ENCODE measurements at places on chromosomes 7 and 10.

- no peak for DNase-seq
Observed at GRCh38 chr7:78450706-78451105, 652.1 kb downstream of the PHTF2 start.

- DNase-seq, result peak; percentile 37
Observed at GRCh38 chr7:97971120-97971989, 18.6 kb downstream of the OCM2 start.

GRCh38 chr7:107387128-107387527 is 82.7 kb upstream of the GPR22 start:
- peak; percentile 25 for DNase-seq

GRCh38 chr7:20927976-20928375 is 141.3 kb upstream of the SP8 start:
- DNase-seq, result no peak

- DNase-seq, result no peak
Observed at GRCh38 chr10:43287056-43288007, 20.5 kb upstream of the RASGEF1A start.

- DNase-seq, result no peak
Observed at GRCh38 chr10:43124574-43125273, 13.5 kb upstream of the CSGALNACT2 start.

DNA sequence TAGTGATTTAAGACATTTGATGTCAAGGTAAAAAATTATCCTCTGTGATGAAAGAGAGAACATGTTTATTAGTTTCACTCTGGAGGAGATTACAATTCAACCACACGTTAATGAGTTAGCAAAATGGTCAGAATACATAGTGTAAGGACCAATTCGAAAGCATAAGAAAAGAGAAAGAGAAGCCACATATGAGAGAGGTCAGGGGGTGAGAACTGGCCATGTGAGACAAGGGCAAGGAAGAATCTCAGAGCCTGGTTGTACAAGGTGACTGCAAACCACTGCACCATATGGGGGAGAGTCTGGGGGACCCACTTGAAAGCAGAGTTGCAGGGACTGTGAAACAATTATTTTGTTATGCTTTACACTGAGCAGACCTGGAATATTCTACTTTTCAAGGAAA is 27.7 kb upstream of the BET1 start:
- DNase-seq, result no peak

DNA sequence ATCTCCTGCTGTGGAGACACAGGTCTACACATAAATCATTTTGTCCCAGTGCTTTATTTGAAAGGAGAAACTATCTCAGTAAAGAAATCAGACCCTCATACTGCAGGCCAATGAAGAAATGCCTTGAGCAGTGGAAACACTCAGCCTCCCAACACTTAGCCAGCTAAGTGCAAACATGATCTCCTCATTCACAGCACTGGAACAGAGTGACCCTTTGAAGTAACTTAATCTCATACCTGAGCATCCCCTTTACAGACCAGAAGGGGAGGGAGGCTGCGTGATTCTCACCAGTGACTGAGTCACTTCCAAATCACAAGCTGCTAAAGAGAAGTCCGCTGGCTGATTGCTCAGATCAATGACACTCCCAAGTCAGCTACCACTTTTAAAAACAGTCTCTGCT is 4.5 kb downstream of the CHST15 start:
- peak; percentile 38 for DNase-seq

GRCh38 chr7:107267138-107267537 is 98.3 kb downstream of the HBP1 start:
- DNase-seq, result no peak

GRCh38 chr7:93817526-93817925 is 73.0 kb downstream of the TFPI2 start:
- DNase-seq, result peak; percentile 36

DNA sequence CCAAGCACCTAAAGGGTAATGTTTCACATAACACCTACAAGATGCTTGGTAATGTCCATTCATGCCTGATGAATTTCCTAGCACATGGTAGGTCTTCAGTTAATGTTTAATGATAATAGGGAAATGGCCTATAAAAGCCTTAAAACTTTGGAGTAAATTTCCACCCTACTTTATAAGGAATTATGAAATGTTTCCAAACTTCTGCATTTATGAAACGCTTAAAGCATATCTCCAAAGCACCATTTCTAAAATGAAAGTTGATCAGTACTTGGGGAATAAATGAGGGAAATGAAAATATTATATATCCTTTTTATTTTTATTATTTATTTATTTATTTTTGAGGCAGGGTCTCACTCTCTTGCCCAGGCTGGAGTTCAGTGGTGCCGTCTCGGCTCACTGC is 51.8 kb downstream of the INPP5F start:
- no peak for DNase-seq

DNA sequence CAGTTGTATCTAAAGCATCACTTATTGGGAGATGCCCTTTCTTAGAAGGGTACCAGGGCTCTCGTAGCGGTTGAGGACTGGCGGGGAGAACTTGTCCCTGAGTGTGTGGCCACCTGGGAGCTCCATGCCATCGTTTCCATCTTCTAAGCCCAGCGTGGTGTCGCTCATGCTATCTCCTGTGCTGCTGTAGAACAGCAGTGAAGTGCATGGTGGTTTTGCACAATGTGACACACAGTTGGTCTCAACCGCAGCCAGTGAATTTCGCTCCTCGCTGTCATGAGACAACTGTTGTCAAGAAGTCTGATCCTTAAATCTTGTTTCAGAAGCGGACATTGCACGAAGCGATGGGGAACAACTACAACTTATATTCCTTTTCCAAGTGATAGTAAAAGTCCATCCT is 283.4 kb downstream of the GRID1 start:
- no peak for DNase-seq

DNA sequence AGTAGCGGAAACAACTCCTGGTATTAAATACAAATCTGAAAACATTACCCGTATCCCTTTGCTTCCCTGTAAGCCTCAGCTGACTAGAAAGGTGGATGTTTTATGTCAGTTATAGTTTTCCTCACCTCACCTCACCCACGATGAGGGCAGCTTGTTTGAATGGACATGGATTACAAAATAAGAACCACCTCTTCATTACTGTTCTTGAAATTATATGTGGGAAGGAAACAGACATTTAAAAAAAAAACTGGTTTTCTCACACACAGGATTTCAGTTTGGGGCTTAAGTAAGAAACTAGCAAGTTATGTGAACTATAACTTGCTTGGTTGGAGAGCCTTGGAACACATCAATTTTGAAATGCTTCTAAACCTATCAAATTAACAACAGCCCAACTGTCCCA is 232.9 kb upstream of the CCDC6 start:
- no peak for DNase-seq

DNA sequence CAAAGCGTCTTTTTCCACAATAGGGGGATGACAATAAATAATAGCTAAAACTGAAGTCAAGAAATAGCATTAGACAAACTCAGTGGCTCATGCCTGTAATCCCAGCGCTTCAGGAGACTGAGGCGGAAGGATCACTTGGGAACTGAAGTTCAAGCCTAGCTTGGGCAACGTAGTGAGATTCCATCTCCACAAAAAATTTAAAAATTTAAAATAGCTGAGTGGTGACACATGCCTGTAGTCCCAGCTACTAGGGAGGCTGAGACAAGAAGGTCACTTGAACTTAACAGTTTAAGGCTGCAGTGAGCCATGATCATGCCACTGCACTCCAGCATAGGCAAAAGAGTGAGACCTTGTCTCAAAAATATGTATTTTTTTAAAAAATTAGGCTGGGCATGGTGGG is 107.9 kb downstream of the AKR1D1 start:
- no peak for DNase-seq

DNA sequence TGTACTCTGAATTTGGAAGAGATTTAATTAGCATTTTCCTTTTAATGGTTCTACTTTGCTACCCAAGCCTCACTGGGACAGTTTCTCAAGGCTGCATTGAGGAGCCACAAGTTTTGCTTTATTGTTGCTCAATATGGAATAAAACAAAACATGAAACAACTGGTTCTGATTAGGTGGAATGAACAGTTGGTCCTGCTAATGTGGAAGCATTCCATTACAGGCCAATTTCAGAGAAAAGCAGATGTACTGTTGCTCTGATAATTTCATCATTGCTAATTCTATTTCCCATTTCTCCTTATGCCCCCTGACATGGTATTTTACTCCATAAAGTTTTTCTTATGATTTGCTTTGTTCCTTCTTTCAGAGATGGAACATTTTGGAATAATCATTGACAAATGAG is 66.0 kb upstream of the PAPSS2 start:
- DNase-seq, result peak; percentile 82

DNA sequence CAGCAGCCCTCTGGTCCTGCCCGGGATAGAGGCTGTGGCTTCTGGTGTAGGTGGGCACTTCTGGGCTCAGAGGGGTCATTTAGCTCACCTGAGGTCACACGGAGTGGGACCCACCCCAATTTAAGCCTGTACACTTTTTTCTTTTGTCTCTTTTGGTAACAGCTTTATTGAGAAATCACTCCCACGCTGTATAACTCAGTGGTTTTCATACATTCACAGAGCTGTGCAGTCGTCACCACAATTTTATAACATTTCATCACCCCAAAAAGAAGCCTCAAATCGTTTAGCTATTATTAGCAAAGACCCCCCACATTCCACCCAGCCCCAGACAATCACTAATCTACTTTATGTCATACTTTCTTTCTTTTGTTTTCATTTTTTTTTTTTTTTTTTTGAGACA is 62.3 kb downstream of the LHPP start:
- DNase-seq, result no peak

DNA sequence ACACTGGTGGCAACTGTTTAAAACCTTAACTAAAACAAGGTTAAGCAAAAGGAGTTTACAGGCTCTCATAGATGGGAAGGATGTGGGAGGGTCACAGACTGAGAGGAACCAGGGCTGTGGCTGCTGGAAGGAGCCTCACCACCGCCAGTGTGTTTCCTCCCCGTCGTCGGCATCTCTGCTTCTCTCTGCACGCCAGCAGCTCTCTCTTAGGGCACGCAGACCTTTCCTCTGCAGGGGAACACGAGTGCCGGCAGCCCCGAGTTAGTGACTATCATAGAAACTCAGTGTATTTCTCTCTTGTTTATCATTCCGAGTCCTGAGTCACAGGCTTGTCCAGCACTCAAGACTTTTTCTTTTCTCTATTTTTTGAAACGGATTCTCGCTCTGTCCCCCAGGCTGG is 8.1 kb upstream of the SH2D4B start:
- no peak for DNase-seq

DNA sequence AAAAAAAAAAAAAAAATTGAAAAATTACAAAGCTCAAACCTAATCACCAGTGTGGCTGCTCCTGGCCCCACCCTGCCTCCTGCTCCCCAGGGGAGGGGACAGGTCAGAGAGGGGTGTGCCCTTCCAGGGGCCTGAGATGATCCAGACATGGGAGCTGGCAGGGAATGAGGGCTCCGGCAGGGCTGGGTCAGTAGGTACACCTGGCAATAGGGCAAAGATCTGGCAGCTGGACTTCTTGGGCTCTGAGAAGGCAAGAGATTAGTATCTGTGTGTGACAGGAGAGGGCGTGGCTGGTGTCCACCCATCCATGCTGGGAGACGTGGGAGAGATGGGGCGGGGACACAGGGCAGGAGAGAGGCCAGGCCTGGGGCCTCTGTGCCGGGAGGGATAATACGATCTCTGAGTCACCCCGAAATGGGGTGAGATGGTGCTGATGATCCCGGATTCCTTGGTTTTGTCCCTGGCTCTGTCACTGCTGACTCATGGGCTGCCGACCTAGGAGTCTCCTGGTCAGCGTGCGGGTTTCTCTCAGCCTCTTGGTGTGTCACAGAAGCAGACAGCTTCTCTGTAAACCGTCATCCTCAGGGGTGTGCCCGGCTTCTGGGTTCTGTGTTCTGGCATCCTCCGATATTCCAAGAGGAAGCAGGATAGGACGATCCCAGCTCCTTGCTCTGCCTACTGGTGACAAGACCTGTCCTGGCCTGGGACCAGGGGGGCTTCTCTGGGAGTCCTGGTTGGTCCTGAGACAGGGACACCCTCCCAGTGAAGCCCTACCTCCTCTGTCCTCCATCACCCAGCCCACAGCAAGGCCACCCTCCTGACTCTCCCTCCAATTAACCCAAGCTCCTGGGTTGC is 8.2 kb upstream of the CLDN4 start:
- peak; percentile 100 for DNase-seq

- DNase-seq, result peak; percentile 45
Observed at GRCh38 chr7:92872701-92873100, 36.3 kb upstream of the CDK6 start.

DNA sequence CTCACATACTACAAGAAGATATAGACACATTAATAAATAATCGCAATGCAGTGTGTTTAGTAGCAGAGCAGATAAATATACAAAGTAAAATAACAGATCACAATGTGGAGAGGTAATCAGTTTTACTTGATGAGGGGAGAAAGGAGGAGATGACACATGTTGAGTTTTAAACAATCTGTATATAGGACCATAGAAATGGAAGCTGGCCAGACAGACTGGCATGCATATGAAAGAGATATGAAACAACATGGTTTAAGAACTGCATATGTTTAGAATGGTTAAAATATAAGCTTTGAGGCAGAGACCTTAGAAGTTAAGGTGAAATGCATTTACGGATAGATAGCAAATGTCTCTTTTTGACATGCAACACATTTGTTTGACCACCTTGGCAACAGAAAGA is 19.8 kb upstream of the CCDC7 start:
- DNase-seq, result no peak

- no peak for DNase-seq
Observed at GRCh38 chr7:76246804-76247389, 45.2 kb downstream of the SRRM3 start.

- no peak for DNase-seq
Observed at GRCh38 chr7:21757537-21758282, 188.0 kb downstream of the CDCA7L start.

- no peak for DNase-seq
Observed at GRCh38 chr7:84248267-84248666, 53.7 kb upstream of the SEMA3A start.

GRCh38 chr10:38118072-38118807 is 24.1 kb downstream of the ZNF37A start:
- peak; percentile 54 for DNase-seq

DNA sequence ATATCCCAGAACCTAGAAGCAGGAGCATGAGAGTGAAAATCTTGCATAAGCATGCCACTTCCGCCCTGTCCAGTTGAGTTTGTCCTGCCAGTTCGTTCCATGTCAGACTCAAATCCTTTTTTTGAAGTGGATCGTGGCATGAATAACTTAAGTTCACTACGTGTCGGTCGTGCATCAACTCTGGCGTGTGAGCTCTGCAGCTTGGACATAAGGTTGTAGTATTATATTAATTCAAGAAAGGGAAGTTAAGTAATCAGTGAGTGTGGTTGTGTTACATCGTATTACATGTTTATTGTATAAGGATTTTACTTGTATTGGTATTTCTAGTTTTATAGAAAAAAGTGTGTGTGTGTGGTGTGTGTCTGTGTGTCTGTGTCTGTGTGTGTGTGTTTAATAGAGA is 23.0 kb downstream of the CDC123 start:
- DNase-seq, result no peak

DNA sequence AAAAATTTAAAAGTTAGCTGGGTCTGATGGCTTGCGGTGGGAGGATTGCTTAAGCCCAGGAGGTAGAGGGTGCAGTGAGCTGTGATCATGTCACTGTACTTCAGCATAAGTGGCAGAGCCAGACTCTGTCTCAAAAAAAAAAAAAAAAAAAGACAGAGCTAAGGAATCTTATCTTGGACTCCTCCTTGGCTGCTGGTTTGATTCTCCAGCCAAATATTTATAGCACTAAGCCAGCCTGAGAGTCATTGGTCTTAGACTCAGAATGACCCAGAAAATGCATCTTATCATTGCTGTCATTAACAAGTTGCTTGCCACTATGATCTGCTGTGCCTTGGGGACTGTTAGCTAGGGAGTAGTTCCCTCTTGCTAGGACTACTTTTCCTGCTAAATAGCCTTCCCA is 164.7 kb downstream of the GNAT3 start:
- DNase-seq, result no peak

- no peak for DNase-seq
Observed at GRCh38 chr7:36943591-36944435, 219.5 kb upstream of the AOAH start.

- no peak for DNase-seq
Observed at GRCh38 chr7:150949971-150950491, 28.1 kb downstream of the KCNH2 start.

Data from fibroblast of mammary gland (primary cell).